ENCODE measurements at places on chromosomes 4 and X.
A peak's percentile ranks its signal among the peaks of the same experiment; 100 is the strongest.

GRCh38 chr4:4417886-4418285 is 31.0 kb downstream of the NSG1 start:
- no peak for DNase-seq

- no peak for DNase-seq
Measured at GRCh38 chr4:23333556-23333945, 556.3 kb downstream of the PPARGC1A start.

DNA sequence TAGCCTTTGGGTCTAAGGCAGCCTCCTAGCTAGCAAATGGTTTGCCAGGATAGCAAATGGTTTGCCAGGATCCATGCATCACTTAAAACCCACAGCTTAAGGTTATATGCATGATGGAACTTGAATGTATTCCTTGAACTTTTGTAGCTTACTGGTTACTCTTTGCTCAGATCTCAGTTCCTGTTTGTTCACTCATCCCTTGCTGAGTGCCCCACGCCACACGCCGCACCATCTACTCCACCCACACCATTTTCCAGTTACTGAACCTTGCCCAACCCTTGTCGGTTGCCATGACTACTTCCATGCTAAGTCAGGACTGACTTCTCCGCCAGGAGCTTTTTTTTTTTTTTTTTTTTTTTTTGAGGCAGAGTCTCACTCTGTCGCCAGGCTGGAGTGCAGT is 29.5 kb upstream of the XIAP start:
- DNase-seq: peak; percentile 16

GRCh38 chr4:76276813-76277212 is 25.3 kb downstream of the FAM47E start:
- DNase-seq: no peak

DNA sequence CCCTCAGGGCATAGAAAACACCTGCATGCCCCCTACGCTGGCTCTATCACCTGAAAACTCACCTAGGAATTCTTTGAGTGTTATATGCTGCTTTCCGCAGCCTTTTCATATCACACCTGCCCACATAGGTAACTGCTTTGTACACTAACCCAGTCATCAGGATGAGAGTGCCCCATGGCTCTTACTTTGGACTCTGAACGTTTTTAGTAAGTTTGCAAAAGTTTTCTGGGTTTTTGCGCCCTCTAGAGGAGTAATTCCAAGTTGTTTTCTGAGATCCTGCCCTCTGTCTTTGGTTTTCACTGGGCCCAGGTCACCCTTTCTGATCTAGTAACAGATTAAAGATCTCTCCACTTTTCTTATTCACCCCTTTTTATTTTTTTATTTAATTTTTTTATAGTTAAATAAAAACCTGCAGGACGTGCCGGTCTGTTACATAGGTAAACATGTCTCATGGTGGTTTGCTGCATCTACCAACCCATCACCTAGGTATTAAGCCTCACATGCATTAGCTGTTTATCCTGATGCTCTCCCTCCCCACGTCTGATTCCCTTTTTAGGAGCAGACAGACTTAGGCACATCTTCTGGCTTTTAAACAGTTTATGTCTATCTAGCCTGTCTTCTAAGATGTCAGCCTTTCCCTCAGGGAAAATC is 139.2 kb downstream of the NWD2 start:
- DNase-seq: peak; percentile 9
